NCI-H524 treated with DMSO at 0.1 percent for 48 hours (cell line): ENCODE measurements at places on chromosomes 5 and 9.

- no peak for DNase-seq
Observed at GRCh38 chr5:14341571-14342230, 198.6 kb downstream of the TRIO start.

GRCh38 chr5:129945774-129946270, 41.6 kb downstream of the CHSY3 start:
- DNase-seq, result no peak

- peak; percentile 43 for DNase-seq
Observed at GRCh38 chr5:119411361-119412278, 40.7 kb upstream of the HSD17B4 start.

DNA sequence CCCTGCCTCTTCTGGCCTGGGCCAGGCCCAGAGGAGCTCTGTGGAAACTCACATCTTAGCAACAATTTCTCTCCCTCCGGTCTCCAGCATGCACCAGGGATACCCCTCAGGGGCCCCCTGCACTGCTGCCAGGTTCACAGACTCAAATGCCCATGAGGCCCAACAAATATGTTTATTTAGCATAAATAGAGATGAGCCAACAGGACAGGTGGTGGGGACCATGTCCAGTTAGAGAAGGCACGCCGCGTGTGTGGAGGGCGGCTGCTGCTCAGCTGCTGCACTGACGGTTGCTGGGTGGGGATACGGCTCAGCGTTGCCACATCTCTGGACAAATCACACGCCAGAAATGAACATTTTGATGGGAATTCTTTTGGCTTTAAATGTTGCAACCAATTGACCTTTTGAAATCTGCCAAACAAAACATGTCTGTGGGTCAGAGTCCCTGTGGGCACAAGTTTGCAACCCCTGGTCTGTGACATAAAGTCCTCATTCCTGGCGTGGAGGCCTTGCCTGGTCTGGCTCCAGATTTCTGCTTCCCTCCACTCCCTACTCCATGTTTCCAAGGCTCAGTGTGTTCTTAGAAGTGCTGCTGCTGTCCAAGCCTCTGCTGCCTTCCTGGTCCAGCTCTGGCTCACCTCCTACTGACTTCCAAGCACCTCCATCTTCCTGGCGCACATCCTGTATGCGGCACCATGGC, 88.9 kb downstream of the AMBP start:
- no peak for DNase-seq

GRCh38 chr5:179393078-179393477, 47.8 kb upstream of the ADAMTS2 start:
- DNase-seq, result no peak

GRCh38 chr5:108822211-108822947, 74.7 kb downstream of the FER start:
- DNase-seq, result no peak

GRCh38 chr9:116550696-116551436, 136.2 kb upstream of the TRIM32 start:
- DNase-seq, result no peak

- no peak for DNase-seq
Observed at GRCh38 chr5:40233268-40233667, 446.4 kb upstream of the PTGER4 start.

GRCh38 chr5:158922263-158922592, 177.5 kb downstream of the EBF1 start:
- peak; percentile 44 for DNase-seq

DNA sequence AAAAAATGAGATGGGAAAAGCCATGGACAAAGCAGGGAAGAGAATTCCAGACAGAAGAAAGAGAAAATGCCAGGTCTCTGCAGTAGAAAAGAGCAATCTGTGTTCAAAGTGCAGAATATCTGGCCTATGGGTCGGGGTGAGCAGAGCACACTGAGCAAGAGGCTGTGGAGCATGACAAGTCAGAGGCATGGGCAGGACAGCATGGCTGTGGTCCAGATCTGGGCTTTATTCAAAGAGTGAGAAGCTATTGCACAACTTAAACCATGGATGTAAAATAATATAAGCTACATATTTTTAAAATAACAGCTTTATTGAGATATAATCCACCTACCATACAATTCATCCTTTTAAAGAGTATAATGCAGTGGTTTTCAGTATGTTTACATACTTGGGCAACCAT, 133.1 kb upstream of the SPDL1 start:
- no peak for DNase-seq

DNA sequence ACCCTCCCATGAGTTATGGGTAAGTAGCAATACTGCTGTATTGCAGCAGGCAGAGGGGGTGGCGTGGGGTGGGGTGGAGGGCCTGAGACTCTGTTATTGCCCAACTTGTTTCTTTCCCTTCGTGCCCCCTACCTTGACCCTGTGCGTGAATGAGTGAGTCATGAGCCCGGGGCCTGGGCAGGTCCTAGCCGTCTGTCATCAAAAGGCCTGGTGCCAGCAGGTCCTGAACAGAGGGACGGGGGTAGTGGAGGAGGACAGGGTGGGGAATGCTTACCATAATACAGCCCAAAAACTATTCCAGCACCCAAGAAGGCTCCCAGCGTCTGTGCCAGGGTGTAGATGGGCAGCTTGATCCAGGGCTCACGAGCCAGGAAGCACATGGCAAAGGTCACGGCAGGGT, 4.3 kb downstream of the AQP3 start:
- no peak for DNase-seq

- no peak for DNase-seq
Observed at GRCh38 chr5:112878760-112879159, 17.7 kb downstream of the SRP19 start.

GRCh38 chr9:96379461-96379860, 4.0 kb downstream of the SLC35D2 start:
- no peak for DNase-seq

DNA sequence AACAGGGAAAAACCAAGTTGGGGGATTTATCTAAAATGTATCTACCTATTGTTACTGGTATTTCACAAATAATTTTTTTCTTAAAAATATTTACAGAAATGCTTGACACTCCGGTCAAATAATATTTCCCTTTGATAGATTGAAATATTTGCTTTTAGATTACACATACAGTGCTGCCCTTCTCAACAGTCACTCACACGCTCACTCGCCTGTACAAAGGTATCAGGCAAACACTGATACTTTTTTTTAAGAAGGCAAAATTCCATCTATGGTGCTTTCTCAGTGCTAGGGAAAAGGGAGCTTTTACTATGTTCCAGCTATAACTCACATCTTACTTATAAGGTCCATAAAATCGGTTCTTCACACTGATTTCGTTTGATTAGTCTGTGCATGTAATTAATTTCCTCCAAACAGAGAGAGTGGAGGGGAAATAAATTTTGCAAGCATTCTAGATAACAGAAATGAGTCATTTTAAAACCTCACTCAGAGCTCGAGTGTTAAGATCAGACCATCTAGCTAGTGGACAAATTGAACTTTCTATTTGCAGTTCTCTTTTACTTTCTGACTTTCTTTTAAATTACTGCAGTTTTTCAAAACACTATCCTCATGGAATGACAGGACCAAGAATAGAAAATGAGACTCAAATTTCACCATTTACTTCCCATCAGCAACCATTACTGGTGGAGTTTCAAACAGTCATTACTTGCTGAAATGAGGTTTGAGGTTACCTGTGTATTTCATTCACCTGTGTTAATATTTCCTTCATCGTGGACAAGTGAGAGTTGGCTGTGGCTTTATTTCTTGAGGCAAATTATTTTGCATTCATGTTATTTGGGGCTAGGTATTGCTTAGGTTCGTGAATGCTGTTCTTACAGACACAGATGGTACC, 273.2 kb downstream of the RAB3C start:
- DNase-seq, result no peak

GRCh38 chr9:135165756-135166519, 78.5 kb downstream of the OLFM1 start:
- DNase-seq, result no peak

DNA sequence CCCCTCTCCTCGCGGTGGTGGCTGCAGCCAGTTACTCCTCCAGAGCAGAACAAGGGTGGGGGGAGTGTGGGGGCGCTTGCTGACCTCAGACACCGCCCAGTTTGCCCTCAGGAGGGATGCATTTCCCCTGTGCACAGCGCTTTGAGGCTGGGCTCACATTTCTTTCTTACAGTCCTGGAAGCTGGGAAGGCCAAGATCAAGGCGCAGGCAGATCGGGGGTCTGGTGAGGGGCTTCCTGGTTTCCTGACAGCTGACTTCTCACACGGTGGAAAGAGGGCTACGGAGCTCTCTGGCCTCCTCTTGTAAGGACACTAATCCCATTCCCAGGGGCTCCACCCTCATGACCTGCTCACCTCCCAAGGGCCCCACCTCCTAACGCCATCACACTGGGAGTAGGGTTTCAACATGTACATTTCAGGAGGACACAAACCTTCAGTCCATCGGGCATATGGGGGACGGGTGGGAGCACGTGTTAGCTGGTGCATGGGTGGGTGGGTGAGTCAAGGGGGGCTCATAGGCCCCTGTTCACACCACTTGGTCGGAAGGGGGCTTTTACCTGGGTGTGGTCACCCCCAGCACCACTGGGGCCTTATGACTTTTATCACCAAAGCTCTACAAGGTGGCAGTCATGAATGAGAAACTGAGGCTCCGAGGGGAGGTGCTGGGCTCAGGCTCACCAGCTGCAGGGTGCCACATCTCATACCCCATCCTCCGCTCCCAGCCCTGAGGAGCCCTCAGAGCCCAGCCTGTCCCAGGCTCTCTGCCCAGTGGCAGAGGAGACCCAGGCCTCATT, 7.7 kb upstream of the SCGB3A1 start:
- DNase-seq, result no peak

DNA sequence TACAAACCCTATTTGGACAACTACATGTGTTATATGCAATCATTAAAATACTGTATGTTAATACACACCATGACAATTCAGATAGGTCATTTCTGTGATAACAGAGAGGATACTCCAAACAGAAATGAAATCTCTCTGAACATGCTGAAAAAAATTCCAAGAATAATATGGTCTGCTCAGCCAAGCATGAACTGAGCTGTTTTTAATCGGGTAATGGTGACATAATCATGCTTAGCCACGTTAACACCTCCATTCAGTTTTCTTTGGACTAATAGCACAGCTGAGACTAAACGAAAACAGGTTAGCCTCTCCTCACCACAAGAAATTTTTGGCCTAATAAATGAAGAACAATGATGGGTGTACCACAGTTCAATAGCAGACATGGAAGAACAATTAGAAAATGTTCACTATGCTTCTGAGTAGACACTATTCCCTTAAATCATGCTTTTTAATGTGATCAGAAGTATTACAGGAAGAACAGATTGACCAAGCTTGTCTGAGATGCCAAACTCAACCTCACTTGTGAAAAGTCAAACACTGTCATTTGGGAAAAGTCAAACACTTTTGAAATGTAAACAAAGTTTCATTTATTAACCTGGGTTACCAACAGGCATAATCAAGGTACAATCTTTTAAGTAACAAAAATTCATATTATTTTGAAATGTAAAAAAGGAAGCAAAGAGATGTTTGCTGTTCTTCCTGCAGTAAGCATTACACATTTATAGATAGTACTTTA, 19.4 kb downstream of the RAB14 start:
- no peak for DNase-seq

DNA sequence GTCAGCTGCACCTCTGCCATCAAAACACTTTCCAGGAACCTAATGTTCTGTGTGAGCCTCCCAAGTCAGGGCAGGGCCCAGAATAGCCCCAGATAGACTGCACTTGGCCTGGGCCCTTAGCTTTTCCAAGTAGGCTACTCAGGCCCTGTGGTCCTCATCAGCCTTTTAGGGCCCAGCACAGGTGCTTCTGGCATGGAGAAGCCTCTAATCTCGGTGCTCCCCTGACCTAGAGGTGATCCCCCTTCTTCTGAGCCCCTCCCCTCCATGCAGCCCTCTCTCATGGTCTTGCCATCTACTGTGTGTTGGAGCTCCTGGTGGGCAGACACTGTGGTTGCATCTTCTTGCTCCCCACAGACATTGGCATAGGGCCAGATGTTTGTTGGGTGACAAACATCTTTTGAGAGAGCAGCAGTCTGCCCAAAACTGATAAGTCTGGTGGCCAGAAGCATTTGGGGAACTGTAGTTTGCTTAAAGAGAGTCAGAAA, 28.1 kb downstream of the FRMPD1 start:
- no peak for DNase-seq

DNA sequence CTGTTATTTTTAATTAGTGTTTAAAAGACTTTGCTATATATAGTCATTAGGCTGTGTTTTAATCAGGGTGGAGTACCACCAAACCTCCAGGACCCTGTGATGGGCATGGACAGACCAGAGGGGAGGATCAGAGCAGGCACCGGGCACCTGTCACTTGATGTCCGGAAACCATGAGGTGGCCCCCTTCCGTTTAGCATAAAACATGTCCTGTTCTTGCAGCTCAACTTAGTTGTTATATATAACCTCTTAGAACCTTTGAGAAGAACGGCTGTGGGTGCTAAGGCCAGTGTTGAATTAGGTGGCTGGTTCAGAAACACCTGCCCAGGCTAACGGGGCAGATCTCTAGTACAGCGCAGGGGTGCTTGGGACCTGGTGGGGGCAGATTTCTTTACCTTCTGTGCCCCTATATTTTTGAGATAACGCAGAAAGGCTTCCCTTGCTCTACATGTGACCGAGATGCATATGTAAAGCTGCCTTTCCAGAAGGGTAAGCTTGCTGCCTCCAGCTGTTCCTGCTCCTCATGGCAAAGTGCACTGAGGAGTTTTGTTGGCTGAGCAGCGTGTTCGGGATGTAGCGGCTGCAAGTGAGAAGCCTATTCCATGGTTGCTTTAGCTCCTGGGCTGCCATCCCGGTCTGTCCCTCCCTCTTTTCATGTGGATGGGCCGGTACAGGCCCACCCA, 255.5 kb downstream of the FANCC start:
- no peak for DNase-seq

DNA sequence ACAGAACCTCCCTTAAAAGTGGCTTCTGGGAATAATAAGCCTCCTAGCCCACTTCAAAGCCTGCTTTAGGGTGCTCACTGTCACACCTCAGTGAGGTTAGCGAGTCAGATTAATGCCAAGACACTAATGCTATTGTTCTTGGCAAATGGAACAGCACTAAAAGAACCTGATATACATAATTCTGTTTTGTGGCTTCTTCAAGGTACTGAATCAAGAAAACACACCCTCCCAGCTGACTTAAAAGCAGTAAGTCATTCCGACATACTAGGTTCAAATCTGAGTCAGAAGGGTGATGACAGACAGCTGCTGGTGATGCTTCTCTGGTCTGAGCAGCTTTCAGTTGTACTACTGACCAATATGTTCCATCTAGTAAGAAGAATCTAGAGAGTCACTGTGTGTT, 121.6 kb downstream of the OXCT1 start:
- no peak for DNase-seq

GRCh38 chr5:3600106-3601060, 4.8 kb downstream of the IRX1 start:
- DNase-seq, result no peak

DNA sequence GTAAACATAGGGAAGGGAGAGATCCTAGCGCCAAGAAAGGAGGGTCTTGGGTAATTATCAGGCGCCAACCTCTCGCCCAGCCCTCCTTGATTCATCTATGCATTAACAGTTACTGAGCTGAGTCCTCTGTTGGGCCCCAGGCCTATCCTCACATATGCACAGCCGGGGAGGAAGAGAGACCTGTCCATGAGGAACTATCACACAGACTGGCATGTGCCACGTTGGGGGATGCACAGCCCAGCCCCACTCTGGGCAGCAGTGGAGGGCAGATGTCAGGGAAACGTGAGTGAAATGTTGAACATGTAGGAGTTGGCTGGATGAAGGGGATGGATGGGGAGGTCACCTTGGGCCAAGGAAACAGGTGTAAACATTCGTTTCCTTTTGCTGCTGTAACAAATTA, 18.8 kb upstream of the ENHO start:
- DNase-seq, result no peak
